CD4-positive, alpha-beta T cell treated with Interleukin-17A for 1 hour (primary cell): ENCODE measurements at places on chromosomes 7 and 10.

- no peak for DNase-seq
These were observed 636 bp upstream of the RARRES2 start for GRCh38 chr7:150342121-150342408.

DNA sequence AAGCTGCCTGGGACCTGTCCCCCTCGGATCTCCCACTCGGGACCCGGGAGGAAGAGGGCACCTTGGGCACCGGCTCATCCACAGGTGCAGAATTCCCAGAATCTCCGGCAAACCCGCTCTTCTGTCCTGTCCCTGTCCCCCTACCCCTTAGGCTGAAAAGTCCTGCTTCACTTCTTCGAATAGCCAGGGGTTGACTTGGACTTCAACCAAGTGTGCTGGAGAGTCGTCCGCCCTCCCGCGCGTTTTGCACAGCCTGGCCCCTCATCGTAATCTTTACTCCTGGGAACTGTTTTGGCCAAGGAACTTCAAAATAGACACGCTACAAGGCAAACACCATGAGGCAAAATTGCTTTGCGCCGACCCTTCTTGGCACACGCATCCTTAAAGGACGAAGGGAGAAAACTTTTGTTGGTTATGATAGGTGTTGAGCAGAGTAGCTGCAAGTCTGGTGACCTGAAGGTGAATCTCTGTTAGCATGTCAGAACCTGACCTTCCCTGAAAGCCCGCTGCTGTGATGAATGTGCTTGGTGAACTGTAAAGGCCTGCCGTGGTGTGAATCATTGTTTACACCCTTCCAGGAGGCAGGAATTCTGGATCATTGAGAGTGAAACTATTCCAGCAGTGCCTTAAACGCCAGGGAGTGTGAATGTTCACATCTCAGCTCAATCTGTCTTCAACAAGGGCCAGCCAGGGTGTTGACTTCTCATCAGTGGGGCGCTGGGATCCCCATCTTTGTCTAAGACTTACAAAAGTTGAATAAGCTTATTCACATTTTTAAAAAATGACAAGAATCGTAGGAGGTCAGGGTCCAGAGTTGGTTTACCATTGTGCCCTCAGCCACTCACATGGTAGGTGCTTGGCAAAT is 589 bp upstream of the RAPGEF5 start:
- no peak for DNase-seq

GRCh38 chr7:22771194-22771871 is 44.3 kb downstream of the IL6 start:
- DNase-seq: no peak

DNA sequence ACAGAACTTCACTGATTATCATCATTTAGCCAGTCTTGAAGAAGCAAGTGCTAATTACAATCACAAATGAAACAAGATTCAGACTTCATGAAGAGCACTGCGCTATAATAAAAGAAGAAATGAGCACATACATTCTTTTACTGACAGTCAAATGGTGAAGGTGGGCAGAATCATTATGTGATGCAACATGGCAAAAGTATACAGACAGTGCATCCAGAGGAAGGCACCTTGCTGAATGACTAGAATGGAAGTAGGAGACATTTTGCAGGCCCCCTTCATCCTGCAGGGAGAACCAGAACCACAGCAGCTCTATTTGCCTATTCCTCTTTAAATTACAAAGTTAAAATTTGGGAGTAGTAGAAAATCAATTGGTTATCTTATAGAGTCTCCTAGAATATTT is 31.0 kb upstream of the CC2D2B start:
- DNase-seq: no peak

GRCh38 chr7:918118-918425 is 36.4 kb downstream of the ADAP1 start:
- no peak for DNase-seq

GRCh38 chr10:6819301-6819700 is 239.2 kb upstream of the PRKCQ start:
- no peak for DNase-seq

- no peak for DNase-seq
These were observed 72.1 kb downstream of the ZMIZ1 start for GRCh38 chr10:79140855-79141254.
